Ammon's horn (tissue), 1 donor: ENCODE measurements at places on chromosomes 13 and 19.

- no peak for DNase-seq
These were observed 60.9 kb downstream of the GGACT start for GRCh38 chr13:100527644-100528043.

DNA sequence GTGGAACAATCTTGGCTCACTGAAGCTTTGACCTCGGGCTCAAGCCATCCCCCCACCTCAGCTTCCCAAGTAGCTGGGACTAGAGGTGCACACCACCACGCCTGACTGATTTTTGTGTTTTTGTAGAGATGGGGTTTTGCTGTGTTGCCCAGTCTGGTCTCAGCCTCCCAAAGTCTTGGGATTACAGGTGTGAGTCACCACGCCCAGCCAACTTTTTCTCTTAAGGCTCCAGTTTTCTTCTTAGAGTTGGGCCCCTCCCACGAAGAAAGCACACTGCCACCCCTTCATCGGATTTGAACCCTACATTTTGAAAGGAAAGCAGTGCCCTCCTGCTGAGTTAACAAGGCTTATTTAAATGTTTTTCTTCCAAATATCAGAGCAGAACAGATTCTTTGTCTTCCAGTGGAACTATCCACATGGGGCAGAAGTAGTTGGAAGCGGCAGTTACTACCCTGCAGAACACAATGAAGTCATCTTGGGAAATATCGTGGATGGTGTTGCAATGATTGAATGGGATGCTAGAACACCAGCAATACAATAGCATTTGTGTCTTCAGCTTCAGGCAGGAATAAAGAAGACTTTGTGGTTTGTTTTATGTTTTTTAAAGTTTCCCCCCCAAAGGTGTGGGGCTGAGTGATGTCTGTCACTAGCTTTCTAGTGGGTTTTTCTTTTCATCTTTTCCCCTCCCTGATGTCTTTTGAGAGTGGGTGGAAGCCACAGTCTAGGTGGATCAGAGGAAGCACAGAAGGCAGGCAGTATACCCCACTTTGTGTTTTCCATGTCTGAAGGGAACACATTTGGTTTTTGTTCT is 8.9 kb downstream of the ACTN4 start:
- peak; percentile 87 for DNase-seq

DNA sequence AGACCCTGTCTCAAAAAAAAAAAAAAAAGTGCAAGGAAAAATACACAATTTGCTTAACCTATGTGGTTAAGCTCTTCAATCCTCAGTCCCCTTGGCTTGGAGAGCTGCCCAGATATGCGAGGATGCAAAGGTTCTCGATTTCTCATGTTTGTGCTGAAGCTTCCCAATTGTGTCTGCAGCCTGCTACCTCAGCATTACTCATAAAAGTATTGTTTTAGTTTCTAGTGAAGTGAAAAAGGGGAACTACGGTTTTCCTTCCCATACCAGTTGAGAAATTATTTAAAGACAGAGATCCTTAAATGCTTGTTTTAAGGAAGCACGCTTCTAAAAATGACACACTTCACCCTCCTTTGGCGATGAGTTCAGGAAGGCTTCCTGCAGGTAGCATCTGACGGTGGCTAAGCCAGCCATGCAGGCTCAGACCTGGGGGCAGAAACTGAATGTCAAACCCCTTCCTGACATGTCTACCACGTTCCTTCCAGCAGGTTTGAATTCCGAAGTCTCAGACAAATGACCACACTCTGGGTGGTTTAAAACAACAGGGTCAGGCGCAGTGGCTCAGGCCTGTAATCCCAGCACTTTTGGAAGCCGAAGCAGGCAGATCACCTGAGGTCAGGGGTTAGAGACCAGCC is 47.9 kb downstream of the RUBCNL start:
- peak; percentile 53 for DNase-seq

- DNase-seq: peak; percentile 6
These were observed 848 bp upstream of the CEBPA start for GRCh38 chr19:33302974-33303790.

DNA sequence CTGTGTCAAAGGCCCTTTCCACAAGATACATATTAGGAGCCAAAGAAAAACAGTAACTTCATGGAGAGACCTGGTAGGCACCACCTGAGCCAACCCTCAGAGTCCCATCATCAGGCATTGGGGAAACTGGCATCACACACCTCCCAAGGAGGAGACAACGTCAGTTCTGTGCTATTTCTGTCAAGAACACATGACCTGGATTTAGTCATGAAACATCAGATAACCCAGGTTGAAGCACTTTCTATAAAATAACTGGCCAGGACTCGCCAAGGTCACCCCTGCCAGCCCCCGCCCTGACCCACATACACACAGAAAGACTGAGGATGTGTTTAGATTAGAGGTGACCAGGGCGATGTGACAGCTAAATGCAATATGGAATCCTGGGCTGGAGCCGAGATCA is 35.6 kb downstream of the COL4A1 start:
- no peak for DNase-seq

DNA sequence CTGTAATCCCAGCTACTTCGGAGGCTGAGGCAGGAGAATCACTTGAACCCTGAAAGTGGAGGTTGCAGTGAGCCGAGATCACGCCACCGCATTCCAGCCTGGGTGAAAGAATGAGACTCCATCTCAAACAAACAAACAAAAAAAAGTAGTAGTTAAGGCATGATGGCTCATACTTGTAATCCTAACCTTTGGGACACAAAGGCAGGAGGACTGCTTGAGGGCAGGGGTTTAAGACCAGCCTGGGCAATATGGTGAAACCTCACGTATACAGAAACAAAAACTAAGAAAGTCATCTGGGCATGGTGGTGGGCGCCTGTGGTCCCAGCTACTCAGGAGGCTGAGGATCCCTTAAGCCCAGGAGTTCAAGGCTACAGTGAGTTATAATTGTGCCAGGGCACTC is 1.8 kb downstream of the DNMT1 start:
- DNase-seq: no peak

GRCh38 chr13:51818781-51819511 is 15.0 kb upstream of the DHRS12 start:
- DNase-seq: peak; percentile 40

DNA sequence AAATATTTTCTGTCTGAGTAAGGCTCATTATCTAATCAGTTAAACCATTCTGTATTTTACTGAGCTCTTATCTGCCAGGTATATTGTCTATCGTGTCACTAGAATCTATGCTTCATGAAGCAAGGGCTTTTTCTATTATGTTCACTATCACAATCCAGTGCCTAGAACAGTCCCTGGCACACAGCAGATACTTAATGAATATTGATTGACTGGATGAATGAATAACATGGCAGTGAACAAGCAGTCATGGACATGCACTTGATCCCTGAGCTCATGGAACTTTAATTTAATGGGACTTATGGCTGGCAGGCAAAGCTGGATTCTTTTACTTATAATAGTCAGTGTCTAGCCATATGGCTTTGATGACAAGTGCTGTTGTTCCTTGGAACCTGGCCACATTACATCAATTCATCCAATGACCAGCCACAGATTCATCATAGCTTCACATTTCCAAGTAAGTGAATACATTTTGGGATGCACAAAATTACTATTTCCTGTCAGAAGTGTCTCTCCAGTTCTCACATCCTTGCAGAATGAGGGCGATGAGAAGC is 214.8 kb downstream of the COG6 start:
- no peak for DNase-seq

GRCh38 chr13:63048653-63049052 is 1633.0 kb upstream of the PCDH20 start:
- DNase-seq: no peak

- DNase-seq: no peak
These were observed 2.0 kb upstream of the TNFSF14 start for GRCh38 chr19:6671960-6672359.

GRCh38 chr13:70723732-70724131 is 615.5 kb upstream of the KLHL1 start:
- peak; percentile 11 for DNase-seq

- DNase-seq: no peak
These were observed 84.8 kb downstream of the SIPA1L3 start for GRCh38 chr19:37991841-37992248.

- DNase-seq: peak; percentile 69
These were observed 11.4 kb downstream of the FCHO1 start for GRCh38 chr19:17762505-17763229.

- no peak for DNase-seq
These were observed 7.8 kb downstream of the CYP4F12 start for GRCh38 chr19:15680478-15681322.

- DNase-seq: peak; percentile 42
These were observed 43.4 kb downstream of the TPT1 start for GRCh38 chr13:45297456-45298205.

- DNase-seq: no peak
These were observed 12.9 kb downstream of the CYTH2 start for GRCh38 chr19:48481846-48482639.

DNA sequence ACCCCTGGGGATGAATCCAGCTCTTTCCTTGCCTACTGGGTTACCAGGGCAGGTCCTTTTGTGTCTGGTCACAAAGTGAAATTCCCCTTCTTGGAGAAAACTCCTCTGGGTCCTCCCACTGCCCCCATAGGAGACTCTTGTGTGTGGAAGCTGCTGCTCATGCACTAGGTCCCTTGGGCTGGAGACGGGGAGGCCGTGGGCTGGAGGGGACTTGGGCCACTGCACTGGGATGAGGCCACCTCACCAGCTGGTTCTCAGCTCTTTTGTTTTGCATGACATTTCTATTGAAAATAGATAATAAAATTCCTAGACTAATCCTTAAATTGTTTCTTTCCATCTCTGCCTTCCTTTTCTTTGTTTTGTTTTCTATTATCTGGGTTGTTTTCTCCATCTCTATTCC is 62.4 kb downstream of the TEX29 start:
- DNase-seq: no peak

GRCh38 chr13:113589251-113589960 is 4.9 kb downstream of the TFDP1 start:
- DNase-seq: peak; percentile 1

GRCh38 chr19:30649934-30650614 is 277.9 kb downstream of the ZNF536 start:
- DNase-seq: peak; percentile 83

DNA sequence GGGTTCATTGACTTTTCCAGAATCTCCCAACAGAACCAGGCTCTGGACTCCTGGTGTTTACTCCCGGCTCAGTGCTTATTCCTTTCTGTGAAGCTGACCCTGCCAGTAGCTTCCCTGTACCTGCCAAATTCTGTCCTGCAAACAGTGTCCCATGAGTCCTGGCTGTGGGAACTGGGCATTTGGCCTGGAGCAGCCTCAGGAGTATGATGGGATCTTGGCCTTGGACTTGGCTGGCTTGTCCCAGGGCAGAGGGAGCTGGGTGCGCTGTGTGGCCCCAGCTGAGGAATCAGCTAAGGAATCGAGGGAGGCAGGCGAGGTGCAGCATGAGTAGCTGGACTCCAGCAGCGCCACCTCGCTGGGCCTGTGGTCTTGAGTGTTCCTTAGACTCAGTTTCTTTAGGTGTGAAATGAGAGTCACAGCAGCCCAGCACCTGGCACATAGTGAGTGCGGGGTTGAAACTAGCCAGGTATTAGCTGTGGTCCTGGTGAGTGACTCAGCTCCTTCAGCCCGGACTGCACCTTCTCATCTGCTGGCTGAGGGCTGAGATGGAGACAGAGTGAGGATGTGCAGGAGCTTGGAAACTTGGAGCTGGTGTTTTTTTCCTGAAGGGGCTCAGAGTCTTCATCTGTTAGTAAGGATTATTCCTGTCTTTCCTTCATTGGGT is 10.4 kb downstream of the CLASRP start:
- peak; percentile 59 for DNase-seq

DNA sequence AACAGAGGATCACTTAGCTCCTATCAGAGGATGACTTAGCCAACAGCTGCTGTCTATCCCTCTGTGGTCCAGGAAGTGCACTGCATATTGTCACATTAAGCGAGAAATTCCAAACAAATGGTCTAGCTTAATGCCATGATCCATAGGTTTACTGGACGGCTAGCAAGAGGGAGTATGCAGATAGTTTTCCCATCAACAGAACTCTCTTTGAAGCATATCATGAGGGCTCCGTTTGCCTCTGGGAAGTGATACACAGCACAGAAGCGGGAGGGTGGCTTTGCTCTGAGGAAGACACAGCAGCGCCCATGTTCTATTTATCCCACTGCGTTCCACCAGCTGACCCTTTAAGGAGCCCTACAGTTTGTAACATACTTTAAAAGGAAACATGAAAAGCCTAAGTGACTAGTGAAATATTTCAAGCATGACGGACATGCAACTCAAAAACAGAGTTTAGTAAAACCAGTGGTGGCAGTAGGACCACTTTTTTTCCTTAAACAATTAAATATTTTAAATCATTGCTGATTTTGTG is 52.7 kb downstream of the COL4A1 start:
- no peak for DNase-seq

GRCh38 chr13:75384879-75385707 is 96.9 kb downstream of the TBC1D4 start:
- DNase-seq: no peak

DNA sequence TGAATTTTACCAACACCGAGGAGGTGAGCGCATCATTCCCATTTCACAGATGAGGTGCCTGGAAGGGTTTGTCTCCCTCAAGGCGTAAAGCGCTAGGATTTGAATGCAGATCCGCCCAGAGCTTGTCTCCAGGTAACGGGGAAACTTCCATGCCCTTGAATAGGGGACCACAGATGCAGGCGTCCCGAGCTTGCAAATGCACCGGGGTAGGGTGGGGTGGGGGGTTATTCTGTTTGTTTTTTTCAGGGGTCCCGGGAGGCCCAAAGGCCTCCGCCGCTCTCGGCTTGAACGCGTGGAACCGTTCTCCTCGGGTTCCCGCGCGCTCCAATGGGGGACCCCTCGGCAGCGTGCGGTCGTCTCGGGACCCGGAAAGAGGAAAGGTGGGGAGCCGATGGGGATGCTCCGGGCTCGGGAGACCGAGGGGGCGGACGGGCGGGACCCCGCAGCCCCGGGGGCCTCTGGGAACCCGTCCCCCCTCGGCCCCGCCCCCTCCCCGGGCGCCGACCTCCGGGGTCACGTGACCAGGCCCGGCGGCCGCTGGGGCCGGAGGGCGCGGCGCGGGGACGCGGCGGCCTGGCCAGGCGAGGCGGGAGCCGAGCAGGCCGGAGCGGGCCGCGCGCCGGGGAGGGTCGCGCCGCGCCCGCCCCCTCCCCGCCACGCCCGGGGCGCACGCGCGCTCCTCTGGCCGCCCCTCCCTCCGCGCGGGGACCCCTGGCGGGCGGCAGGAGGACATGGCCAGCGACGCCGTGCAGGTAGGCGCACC is at the start of gene PKN1:
Gene PKN1 (plus strand): TSS at position 516 of the 763 bp plus-strand sequence. CDS start 216 bp downstream, at position 732.
- DNase-seq: peak; percentile 46

GRCh38 chr19:43331435-43332010 is 22.0 kb upstream of the CD177 start:
- DNase-seq: no peak

GRCh38 chr13:87942205-87942604 is 271.0 kb downstream of the SLITRK5 start:
- DNase-seq: no peak

DNA sequence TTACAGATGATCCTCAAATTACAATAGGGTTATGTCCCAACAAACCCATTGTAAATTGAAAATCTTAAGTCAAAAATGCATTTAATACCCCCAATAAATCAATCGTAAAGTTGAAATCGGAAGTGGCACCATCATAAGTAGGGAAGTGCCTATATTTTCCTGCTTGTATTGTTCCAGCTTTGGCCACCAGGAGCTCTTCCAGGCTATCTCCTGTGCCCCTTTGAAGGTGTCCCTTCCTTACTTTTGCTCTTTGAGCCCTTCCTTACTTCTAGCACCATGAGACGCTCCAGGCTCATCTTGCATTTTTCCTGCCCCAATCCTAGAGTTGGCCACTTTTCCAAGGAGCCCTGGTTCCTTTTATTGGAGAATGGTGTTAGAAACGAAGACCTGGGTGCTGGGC is 163.0 kb upstream of the TSC22D1 start:
- no peak for DNase-seq

GRCh38 chr13:22009500-22009899 is 338.6 kb downstream of the FGF9 start:
- DNase-seq: no peak
